Dermis blood vessel endothelial cell (primary cell): ENCODE measurements at places on chromosomes 13 and 19. TPM values are rescaled to one million over a fixed set of nuclear protein-coding genes. Genes with fewer than 3 reads are reported as not detected.

The ZNF835 gene
- total RNA-seq, result 0.65 and 0.68 TPM in 2 replicates

- no peak for DNase-seq
Measured at GRCh38 chr19:7850000-7850813, 20.2 kb downstream of the EVI5L start.

- no peak for DNase-seq
Measured at GRCh38 chr13:55266644-55267043, 1874.1 kb upstream of the PRR20A start.

- no peak for DNase-seq
Measured at GRCh38 chr19:41649827-41650226, 23.0 kb upstream of the CEACAM4 start.

DNA sequence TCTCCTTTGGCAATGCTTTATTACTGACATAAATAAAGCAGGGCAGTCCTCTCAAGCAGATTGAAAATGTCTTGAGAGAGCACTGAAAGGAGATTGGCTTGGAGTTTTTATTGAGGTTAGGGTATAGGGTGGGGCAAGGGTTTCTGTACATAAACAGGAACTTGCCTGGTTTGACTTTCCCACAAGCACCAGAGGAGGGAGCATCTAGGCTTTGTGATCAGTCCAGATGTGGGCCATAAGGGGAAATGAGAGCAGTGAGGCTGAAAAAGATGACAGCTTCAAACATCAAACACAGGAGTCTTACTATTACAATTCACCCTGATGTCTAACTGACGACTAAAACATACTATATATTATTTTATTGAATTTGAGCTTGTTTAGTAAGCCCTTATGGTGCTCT lies 260.9 kb downstream of the MTUS2 start:
- DNase-seq, result no peak

DNA sequence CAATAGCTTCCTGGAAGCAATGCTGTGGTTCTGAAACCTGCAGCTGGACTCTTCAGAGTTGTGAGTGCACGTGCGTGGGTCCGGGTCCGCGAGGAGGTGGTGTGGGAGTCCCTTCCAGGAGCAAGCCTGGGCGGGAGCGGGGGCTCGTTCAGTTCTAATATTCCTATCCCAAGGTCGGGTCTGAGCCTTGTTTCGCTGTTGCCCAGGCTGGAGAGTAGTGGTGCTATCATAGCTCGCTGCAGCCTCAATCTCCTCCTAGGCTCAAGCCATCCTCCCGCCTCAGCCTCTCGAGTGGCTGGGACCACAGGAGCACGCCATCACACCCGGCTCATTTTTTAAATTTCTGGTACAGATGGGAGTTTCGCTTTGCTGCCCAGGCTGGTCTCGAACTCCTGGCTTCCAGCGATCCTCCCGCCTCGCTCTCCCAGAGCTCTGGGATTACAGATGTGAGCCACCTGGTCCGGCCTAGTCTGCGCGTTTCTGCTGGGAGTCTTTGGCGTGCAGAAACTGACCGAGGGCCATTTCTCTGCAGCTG lies 625 bp downstream of the ZFP82 start:
- DNase-seq, result no peak

GRCh38 chr13:20391597-20392452 lies 133.8 kb downstream of the CRYL1 start:
- DNase-seq, result no peak

GRCh38 chr13:31418186-31418585 lies 218.4 kb downstream of the B3GLCT start:
- no peak for DNase-seq

The CCDC169 gene
- total RNA-seq, result 1.0 and 1.2 TPM in 2 replicates

The NOSIP gene
- total RNA-seq, result 90.4 and 98.7 TPM in 2 replicates

The FCER2 gene
- total RNA-seq, result not detected in 2 replicates

- DNase-seq, result no peak
Measured at GRCh38 chr13:19838865-19839275, 24.6 kb downstream of the ZMYM5 start.

- no peak for DNase-seq
Measured at GRCh38 chr13:21573920-21574712, 29.9 kb downstream of the MICU2 start.

GRCh38 chr13:47288546-47288945 lies 391.7 kb upstream of the HTR2A start:
- no peak for DNase-seq

The ADGRE3 gene
- not detected in 2 replicates for total RNA-seq

The CPB2 gene
- total RNA-seq, result not detected in 2 replicates

DNA sequence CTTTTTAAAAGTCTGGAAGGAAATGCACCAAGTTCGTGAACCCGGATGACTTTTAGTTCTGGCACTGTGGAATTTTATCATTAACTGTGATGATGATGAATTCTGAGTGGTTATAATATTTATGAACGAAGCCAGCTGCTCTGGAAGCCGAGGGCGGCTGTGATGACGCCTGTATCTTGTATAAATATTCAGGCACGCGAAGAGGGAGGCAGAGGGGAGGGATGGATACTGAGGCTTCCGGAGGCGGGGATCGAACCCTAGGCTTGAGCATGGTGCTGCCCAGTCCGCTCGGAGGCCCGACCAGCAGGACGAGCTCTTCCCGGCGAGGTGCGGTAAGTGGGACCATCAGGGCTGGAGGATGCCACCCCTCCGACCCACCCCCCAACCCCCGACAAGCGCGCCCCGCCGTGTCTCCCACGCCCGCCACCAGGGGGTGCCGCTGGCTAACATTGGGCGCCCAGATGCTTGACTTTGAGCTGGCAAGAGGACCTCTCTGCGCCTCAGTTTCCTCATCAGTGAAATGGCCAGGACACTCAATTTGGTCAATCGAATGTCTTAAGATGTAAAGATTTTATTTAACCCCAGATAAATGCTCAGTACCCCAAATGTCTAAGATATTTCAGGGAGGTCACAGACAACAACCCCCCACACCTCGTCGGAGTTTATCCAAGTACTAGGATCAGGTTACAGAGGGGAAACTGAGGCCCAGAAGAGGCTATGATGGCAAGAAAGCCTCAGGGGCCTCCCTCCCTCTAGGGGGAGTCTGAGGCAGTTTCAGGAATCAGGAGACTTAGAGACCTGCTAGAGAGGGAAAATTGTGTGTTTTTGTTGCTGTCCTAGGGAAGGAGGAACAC lies 4.5 kb upstream of the RAB3A start:
- peak; percentile 55 for DNase-seq

DNA sequence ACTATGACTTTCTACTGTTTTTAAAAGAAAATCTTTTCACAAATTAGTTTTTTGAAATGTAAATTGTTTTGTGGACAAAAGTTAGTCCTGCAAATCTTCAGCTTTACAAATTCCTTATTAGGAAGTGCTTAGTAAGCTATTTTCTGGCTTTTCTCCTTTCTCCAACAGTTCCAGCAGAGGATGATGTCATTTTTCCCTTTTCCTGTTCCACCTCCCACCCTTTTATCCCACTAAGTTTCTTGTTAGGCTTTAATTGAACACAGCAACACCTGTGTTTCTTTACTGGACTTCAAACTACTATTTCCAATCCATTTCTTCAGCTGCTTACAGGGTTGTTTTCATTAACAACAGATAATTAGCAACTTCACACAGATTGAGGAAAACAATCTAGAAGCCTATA lies 389.2 kb downstream of the NDFIP2 start:
- DNase-seq, result peak; percentile 64

The CFD gene
- 2.5 TPM in 1 of 2 replicates, not detected in the other for total RNA-seq

- DNase-seq, result no peak
Measured at GRCh38 chr19:33471111-33471996, 50.2 kb downstream of the PEPD start.

The FAM216B gene
- not detected in 2 replicates for total RNA-seq

The ZNF497 gene
- 1.3 and 2.9 TPM in 2 replicates for total RNA-seq

GRCh38 chr13:113669231-113669754 lies 2.3 kb downstream of the GRK1 start:
- DNase-seq, result no peak

GRCh38 chr19:2251106-2252054 lies 2.3 kb downstream of the AMH start:
- DNase-seq, result peak; percentile 30

DNA sequence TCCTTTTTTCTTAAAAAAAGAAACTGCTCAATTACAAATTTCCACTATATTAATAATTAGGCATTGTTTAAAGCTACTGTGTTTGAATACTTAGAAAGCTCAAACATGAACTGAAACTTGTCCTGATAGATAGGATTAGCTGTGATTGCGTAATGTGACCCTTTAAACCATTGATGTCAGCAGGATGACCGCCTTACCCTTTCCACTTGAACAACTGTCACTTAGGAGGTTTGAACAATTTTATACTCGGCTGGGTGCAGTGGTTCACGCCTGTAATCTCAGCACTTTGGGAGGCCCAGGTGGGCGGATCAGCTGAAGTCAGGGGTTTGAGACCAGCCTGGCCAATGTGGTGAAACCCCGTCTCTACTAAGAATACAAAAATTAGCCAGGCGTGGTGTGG lies 2.9 kb downstream of the LAMP1 start:
- no peak for DNase-seq

GRCh38 chr13:70310396-70311119 lies 202.3 kb upstream of the KLHL1 start:
- DNase-seq, result no peak

The ZNF606 gene
- 13.3 and 16.7 TPM in 2 replicates for total RNA-seq

DNA sequence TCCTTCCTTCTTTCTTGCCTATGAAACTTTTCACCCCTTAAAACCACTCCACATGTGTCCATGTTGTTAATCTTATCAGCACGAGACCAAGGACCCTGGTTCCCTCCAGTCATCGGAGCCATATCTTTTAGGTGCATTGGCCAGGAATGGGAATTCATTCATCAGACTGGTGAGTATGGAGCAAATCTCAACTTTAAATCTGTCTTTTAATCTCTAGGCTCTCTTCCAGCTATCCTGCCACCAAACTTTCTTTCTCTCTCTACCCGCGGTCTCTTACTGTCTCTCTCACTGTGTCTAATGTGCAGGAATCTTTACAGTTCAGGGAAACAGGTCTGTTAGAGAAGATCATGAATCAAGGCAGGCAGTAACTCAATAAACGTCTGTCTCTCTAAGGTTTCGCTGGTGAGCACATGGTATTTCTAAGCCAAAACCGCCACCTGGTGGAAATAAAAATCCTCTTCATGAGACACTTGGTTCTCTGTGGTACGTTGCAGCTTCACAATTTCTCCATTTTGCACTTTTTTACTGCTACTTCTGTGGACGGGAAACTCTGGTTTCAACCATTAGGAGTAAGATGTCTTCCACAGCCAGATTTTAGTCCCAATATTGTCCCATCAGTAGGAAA lies 16.1 kb downstream of the LGALS16 start:
- peak; percentile 72 for DNase-seq

The ZNF208 gene
- 0.19 and 0.34 TPM in 2 replicates for total RNA-seq

The GIPC3 gene
- total RNA-seq, result 1.1 and 1.2 TPM in 2 replicates

The KANK2 gene
- 102 and 108 TPM in 2 replicates for total RNA-seq

DNA sequence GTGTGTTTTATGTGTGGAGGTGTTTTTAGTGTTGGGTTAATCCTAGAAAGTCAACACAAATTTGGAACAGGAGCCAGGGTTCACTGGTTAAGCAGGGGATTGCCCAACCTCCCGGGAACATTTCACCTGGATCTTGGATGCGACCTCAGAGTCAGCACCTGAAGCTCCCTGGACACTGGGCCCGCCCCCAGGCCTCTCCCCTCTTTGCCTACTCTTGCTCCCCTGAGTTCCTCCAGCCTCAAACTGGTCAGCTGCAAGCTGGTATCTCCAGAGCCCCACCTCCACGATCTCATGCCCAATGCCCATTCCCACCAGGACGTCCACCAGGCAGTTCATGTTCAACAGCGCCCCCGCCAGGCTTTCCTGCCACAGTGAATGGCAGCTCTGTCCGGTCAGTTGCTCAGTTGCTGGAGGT lies 9.7 kb downstream of the HSD17B14 start:
- DNase-seq, result no peak

- peak; percentile 18 for DNase-seq
Measured at GRCh38 chr13:74573654-74574053, 439.4 kb upstream of the KLF12 start.

DNA sequence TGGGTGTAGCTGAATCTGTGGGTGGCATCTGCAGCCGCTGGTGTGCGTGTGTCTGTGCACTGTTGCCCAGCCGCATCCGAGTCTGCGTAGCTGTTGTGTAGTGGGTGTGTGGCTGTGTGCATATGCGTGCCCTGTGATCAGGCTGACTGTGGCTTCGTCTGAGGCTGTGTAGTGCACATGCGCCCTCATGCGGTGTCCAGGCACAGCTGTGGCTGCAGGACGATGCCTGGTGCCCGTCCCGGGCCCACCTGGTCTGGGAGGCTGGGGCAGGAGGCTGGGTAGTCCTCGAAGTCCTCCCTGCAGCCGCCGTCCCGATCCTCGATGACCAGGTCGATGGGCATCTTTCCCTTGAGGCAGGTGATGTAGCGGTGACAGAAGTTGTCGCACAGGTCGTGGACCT lies 4.9 kb downstream of the MEIS3 start:
- peak; percentile 68 for DNase-seq

DNA sequence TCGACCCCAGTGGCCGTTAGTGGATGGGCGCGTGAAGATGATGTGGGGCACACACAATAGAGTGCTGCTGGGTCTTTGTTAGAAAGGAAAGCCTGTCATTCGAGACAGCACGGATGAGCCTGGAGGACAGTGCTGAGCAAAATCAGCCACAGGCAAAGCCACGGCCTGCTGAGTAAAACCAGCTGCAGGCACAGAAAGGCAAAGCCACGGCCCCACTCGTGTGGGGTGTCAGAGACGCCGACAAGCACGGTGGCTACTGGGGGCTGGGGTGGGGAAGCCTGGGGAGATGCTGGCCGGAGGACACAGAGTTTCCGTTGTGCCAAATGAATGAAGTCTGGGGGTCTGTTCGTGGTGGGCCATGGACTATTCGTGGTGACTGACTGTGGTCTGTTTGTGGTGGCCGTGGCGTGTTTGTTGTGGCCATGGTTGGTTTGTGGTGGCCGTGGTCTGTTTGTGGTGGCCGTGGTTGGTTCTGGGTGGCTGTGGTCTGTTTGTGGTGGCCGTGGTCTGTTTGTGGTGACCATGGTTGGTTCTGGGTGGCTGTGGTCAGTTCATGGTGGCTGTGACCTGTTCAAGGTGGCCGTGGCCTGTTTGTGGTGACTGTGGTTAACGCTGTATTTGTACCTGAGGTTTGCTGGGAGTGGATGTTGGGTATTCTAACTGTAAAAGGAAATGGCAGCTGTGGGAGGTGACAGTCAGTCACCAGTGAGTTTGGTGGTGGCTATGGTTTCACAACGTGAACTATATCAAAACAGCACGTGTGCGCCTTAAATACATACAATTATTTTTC lies 36.3 kb downstream of the MCF2L start:
- no peak for DNase-seq

The ZNF563 gene
- total RNA-seq, result 2.2 TPM in 2 replicates

The UQCRFS1 gene
- total RNA-seq, result 33.5 and 34.7 TPM in 2 replicates

The CFAP97D2 gene
- not detected in 2 replicates for total RNA-seq

DNA sequence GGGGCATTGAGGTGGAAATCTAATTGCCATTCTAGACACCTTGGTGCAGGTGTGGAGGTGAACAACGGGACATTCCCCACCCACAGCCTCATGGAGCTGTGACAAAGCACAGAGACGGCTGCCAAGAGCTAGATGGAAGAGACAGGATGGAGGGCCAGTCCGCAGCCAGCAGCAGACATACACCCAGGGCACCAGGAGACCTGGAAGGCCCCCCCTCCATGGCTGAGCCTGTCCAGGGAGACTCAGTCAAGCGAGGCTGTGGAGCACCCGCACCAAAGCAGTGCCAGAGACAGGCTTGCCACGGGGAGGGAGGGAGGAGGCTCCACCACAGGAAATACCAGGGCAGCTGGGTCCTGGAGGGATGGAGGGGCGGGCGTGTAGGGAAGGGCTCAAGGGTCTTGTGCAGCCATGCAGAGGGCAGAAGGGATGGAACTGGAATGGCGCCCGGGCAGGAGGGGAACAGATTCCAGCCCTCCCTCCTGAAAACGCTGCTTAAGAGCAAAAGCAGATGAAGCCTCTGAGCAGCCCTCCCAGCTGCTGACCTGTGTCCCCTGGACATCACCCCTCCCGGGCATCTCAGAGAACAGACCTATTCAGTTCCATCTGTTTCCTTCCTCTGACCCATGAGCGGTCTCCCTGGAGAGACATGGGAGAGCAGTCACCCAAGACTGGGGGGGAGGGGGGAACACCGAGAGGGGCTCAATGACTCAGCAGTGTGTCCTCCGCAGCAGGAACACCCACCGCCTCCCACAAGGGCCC lies 14.4 kb downstream of the EPS15L1 start:
- DNase-seq, result peak; percentile 69
